ENCODE measurements at places on chromosomes 16 and 17.

GRCh38 chr16:5034167-5034523 lies 410 bp upstream of the NAGPA start:
- no peak for DNase-seq

DNA sequence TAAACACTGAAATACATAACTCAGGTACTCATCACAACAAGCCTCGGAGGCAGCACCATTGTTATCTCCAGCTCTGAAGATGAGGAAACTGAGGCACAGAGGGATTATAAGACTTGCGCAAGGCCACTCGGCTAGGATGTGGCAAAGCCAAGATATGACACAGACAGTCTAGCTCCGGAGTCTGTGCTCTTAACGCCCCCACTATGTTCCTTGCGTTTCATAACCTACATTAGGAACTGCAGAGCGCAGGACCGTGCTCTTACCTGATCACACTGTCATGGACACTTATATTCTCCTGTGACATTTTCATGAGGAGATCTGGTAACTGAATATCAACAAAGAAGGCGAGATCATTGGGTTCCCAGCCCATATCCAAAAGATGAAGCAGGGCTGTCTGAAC lies 85.1 kb downstream of the ZZEF1 start:
- no peak for DNase-seq

DNA sequence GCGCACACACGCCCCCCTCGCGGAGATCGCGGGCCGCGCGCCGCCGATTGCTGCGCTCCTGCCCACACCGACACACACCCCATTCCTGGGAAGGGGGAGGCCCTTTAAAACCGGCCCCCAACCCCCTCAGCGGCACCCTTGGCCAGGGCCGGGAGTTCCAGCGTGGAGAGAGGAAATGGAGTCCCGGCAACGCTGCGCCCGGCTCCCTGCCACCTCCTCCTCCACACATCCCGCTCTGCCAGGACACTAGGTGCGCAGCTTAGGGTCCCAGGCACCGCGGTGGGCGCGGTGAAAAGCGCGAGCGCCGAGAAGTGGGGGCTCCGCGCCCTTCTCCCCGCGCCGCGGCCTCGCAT lies 397 bp downstream of the CDC42EP4 start:
- DNase-seq: no peak

DNA sequence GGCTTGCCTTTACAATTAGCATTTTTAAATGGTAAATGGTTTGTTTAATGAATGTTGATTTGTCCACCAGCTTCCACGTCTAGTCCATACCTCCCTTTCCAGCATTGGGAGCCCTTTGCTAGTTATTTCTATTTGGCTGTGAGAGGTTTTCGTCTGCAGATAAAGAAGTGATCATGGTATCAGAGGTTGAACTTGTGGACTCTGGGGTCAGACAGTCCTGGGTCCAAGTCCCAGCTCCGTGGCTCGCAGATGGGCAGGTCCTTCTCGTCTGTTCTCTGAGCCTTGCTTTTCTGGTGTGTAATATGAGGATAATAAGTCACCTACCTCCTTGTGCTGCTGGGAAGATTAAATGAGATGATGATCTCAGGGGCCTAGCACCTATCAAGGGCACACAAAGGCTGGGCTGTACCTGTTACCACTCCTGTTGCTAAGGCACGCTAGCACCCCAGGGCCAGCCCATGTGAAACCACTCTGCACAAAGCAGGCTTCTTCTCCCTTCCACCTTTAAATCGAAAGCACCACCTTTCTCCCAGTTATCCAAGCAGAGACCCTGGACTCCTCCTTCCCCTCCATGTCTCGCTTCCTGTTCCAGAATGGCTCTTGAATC lies 103.9 kb downstream of the GNAO1 start:
- no peak for DNase-seq

DNA sequence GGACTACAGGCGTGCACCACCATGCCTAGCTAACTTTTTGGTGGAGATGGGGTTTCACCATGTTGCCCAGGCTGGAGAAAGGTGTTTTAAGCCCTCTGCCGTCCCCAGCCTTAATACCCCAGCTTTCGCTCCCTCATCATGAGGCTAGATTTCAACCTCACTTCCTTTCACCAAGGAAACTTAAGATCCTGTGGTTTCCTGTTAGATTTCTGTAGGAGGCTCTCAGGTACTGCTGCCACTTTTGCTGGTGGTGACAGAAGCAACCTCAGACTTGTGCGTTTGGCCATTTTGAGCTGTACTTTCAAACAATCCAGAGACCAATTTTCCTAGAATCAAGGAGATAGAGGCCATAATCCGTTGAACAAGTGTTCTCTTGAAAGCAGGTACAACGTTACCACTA lies 36.2 kb downstream of the MPHOSPH6 start:
- DNase-seq: no peak

- DNase-seq: no peak
These were observed 103.9 kb upstream of the SEC14L1 start for GRCh38 chr17:77036841-77037381.

DNA sequence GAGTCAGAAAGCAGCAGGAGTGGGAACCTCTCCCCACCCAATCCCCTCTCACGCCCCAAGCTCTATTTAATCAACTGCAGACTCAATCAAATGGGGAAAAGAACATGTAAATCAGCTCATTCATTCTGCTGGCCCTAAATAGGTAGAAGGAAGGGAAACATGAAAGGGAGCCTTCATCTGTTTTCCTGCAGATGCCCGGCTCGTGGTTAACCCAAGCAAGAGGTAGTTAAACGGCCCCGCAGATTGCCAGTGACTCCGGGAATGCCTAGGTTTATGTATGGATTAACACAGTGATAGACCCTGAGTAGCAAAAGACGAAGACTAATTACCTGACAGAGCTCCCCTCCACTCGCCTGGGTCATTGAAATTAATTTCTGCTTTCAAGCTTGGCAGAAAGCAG lies 542.0 kb downstream of the WWOX start:
- DNase-seq: no peak

DNA sequence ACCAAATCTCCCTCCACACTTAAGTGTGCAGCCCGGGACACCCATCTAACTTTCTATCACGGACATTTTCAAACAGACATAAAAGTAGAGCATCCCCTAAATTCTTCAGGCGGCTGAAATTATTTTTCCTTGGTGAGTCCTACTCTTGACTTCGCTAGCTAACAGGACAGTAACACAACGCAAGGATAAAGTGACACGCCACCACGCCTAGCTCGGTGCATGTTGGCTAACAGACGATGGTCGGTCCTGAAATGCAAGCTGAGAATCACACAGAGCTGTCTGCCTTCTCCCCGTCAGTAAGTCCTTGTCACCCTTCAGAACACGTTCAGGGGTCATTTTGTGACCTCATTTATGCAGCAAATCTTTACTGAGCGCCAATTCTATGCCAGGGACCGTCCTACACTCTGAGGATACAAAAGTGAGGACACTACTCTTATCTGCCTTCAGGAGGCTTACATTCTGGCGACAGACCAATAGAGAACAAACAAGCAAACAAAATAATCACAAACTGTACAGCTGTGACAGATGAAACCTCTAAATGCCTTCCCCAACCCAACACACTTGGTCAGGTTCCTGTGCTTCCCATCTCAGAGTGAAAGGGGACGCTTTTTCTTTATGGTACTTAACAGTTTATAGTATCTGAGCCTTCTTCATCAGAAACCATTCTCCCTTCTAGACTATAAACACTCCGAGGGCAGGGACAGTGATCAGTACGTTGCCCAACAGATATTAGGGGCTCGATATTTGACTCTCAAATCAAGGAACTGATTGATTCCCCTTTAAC lies 1.3 kb downstream of the NTAN1 start:
- DNase-seq: no peak

GRCh38 chr16:2473999-2474876 lies 689 bp upstream of the TBC1D24 start:
- DNase-seq: no peak

GRCh38 chr17:72438783-72439182 lies 318.0 kb downstream of the SOX9 start:
- DNase-seq: no peak

DNA sequence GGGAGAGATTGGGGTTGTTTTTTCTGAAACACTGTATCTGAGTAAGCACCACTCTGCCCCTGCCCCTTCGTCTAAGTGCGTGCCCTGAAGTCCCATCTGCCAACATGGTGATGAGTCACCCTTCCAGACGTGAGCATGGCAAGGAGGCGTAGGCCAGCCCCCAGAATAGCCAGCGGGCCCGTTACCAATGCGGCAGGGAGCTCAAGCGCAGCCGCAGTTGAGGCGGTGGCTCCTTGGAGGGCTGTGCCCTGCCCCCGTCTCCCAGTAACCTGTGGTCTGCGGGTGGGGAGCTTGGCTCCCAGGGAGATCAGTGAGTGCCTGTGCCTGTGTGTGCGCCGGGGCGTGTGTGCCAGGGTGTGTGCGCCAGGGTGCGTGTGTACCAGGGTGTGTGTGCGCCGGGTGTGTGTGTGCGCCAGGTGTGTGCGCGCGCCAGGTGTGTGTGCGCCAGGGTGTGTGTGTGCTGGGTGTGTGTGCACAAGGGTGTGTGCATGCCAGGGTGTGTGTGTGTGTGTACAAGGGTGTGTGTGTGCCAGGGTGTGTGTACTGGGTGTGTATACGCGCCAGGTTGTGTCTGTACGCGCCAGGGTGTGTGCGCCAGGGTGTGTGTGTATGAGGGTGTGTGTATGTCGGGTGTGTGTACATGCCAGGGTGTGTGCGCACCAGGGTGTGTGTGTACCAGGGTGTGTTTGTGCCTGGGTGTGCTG lies 98.6 kb upstream of the CHMP6 start:
- no peak for DNase-seq

- DNase-seq: no peak
These were observed 103.8 kb downstream of the RAB11FIP4 start for GRCh38 chr17:31495022-31495885.

DNA sequence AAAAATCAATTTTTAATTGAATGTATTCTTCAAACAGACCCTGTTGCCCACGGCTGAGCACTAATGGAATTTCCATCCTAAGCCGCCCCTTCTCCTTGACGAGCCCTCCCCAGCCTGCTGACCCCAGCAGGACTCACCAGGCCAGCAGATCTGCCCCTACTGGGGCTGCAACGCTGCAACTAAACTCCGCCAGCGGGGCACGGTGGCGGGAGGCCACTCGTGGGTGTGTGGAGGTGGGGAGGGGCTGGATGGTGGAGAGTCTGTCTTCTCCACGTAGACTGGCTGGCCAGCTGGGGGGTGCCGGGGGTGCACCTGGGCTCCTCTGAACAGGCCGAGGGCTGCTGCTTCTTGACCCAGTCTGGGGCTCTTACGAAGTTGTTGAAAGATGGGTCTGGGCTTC lies 67.8 kb downstream of the ENGASE start:
- DNase-seq: no peak

DNA sequence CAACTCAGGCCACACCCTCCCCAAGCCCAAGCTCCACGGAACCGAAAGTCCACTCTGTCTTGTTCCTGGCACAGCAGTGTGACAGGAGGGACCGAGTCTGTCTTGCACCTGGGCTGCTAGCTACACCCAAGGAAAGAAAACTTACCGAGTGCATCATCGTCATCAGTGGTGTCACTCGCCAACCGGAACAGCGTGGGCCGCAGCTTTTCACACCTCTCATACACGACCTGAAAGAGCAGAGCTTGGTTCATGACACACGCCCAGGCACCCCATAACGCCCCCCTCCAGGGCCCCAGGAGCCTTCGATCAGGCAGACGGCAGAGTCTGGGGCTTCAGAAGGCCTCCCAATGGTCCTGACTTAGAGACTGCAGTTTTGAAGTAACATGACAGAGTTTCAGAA lies 27.5 kb downstream of the GGA2 start:
- no peak for DNase-seq

- DNase-seq: no peak
These were observed 404.9 kb upstream of the EEF2KMT start for GRCh38 chr16:5502467-5502869.

- DNase-seq: no peak
These were observed 55.3 kb upstream of the ETV4 start for GRCh38 chr17:43601280-43602039.

DNA sequence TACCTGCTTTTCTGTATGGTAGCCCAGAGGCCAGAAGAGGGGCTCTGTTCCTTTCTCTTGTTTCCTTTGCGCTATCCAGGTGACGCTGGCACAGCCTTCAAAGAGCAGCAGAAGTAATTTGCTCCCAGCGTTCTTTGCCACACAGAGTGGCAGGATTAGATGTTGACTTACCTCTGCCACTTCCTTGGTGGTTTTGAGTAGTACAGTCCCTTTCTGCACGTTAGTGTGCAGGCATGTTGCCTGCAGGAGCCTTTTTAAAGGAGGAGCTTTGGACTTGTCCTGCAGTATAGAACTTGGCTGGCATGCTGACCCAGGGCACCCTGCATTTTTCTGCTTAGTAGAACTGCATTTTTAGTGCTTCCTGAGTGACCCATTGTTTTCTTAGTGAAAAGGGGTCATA lies at the start of gene ABCC11:
Gene ABCC11 (minus strand): TSS at position 229 of the 400 bp plus-strand sequence. CDS start 15,618 bp downstream, outside the sequence.
- DNase-seq: no peak

- no peak for DNase-seq
These were observed 7.9 kb upstream of the KCNJ16 start for GRCh38 chr17:70067134-70067533.

DNA sequence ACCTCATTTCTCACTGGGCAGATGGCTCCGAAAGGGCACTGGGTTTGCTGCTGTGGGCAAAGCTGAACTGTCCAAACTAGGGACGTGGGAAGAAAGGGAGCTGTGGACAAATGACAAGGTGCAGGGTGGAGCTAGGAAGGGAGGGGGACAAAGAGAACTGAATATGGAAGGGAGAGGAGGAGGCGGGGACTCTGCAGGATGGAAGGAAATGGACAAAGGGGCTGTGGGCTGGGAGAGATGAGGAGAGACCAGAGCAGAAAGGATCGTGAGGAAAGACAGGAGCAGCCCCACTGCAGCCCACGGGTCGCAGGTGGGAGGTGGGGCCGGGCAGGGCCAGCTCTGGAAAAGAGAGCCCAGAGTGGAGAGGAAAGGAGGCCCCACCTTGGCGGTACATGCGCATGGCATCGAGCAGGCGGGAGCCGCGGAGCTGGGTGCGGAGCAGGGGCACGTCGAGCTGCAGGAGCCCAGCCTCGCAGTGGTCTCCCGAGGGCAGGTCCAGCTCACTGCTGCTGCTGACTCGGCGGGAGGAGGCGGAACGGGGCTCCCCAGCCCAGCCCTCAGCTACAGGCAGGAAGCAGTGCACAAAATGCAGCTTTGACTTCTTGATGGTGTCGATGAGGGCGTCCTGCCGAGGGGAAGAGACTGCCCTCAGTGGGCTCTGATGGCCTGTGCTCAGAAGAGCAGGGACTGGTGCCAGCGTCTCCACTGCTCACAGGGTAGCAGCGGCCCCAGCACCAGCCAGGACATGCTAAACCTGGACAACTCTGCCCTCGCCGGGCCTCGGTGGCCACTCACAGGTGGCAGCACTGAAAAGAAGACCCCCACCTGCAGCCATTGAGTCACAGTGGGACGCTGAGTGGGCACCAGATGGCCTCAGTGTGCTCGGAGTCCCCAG lies 66.8 kb downstream of the PIPOX start:
- no peak for DNase-seq

- no peak for DNase-seq
These were observed 150.8 kb downstream of the SSH2 start for GRCh38 chr17:29778956-29779811.

All from SIG-M5 (cell line).